ENCODE measurements at places on chromosomes 6 and 20.

DNA sequence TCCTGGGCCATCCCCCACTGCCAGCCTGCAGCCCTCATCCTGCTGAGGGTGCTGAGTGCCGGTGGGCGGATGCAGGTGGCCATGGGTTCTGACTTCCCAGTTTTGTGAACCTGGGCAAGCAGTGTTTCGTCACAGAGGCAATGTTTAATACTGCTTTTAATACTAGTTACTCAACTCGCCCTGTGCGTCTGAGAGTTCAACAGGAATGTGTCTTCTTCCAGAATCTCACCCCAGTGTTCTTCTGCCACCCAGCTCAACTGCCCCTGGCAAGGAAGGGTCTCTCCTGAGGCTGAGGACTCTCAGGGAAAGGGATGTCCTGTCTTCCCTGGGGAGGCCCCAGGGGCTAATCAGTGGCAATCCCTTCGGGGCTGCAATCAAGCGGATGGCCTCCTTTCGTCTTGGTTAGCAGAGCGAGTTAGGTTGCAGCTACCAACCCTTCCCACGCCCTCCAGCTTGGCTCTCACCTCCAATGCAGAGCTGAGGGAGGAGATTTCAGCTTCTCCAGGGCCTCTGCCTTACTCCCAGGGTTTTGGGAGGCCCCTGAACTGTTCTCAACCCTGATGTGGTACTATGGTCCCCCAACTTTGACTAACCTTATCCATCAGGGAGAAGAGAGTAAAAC, 2.0 kb downstream of the KCNK16 start:
- DNase-seq = no peak

DNA sequence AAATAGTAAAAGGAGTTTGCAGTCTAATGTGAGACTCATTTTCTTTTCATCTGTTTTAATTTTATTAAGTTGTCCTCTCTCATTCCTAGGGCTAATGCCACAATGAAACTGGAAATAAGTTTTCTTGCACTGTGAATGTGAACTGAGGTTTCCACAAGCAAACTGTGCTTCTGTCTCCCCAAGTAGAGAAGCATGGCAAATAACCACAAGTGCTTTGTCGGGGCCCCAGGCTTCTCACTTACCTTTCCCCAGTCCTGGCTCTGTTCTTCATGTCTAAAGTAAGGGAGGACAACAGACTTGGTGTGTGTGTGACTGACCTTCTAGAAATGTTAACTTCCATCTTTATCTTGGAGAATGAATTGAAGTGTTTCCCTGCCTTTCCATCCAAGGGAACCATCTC, 80.8 kb downstream of the CBFA2T2 start:
- DNase-seq = no peak

GRCh38 chr20:22496817-22497216, 87.6 kb downstream of the FOXA2 start:
- DNase-seq = no peak

- no peak for DNase-seq
Measured at GRCh38 chr6:54173089-54173488, 61.8 kb downstream of the MLIP start.

DNA sequence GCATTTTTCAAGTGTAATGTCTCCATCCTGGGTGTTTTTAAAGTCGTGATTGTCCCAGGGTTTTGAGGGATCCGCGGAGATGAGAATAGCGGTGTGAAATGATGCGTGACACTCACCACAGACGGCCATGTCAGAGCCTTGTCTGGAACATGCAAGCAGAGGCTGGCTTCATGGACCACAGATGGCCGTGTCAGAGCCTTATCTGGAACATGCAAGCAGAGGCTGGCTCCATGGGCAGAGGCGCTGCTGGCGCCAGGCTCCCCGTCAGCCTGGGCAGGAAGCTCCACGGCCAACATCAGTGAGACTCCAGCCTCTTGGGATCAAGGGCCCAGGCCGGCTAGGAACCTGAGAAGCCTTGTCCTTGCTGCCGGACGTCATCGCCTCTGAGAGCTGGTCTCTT, 7.7 kb upstream of the MRGBP start:
- DNase-seq = no peak

DNA sequence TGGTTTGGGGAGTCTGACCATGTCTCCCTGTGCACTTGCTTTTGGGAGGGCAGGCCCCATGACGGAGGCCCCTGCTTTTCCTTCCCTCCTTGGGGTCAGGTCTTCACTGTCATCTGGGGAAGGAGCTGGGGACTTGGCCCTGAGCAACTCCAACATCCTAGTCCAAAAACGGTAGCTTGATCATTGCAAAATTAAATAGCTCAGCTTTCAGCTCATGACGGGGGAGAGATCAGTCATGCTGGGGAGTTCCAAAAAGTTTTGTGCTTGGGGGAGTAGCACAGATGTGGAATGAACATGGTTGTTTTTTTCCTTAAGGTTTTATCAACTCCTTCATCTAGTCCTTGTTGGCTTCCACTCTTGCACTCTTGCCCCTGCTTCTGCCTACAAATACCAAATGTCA, 60.8 kb downstream of the MOCS1 start:
- DNase-seq = no peak

DNA sequence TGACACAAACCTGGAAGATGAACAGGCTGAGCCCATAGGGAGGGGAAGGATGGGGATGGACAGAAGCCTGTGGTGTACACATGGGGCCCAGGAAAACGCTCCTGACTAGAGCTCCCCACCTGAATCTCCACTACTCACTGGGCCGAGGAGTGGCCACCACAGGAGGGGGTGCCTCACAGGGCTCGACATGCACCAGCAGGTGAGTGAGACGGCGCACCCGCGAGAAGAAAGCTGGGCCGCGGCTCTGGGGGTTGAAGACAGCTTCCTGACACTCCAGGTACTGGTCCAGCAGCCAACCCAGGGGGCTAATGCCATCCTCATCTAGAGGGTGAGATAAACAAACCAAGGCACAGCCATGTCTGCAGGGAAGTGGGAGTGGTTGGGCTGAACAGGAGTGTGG, 10.3 kb downstream of the CUL7 start:
- no peak for DNase-seq

DNA sequence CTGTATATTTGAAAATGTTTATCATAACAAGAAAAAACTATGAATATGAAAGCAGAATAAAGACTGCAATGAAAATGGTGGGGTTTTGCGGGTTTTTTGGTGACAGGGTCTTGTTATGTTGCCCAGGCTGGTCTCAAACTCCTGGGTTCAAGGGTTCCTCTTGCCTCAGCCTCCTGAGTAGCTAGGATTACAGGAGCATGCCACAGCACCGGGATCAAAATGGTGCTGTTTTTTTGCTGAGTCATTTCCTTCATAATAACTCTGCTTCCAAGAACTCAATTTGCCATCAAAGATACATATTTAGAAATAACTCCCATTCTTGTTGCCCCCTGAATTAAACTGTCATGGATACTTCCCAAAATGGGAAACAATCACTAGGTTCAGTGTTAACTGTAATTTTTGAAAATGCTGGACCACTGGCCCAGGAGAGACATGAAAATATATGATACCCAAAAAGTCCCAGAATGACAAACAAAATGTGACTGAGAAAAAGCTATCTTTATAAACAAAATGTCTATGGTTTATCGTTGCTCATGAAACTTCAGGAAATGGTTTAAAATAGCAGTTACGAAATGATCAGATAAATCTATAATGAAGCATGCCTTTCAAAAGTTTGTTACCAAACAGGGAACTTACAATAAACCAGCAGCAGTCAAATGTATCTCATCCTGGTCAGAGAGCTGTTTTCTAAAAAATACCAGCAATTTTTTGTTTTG, 32.2 kb downstream of the ILRUN start:
- no peak for DNase-seq

Data from osteoblast (primary cell).